ENCODE measurements at places on chromosomes 2 and 18. TPM values are rescaled to one million over a fixed set of nuclear protein-coding genes. Genes with fewer than 3 reads are reported as not detected.
A peak's percentile ranks its signal among the peaks of the same experiment; 100 is the strongest.

TMEFF2 gene
- 15.0 TPM for polyA plus RNA-seq

SIX3 gene
- polyA plus RNA-seq, result not detected

EFHD1 gene
- 22.7 TPM for polyA plus RNA-seq

TSPYL6 gene
- polyA plus RNA-seq, result not detected

EIF2B4 gene
- 34.8 TPM for polyA plus RNA-seq

LRRC30 gene
- polyA plus RNA-seq, result 4.3 TPM

ANKRD53 gene
- polyA plus RNA-seq, result 2.0 TPM

- no peak for DNase-seq
These were observed 5.5 kb downstream of the PXDN start for GRCh38 chr2:1738646-1739302.

GRCh38 chr2:32923109-32923508 lies 23.6 kb upstream of the LTBP1 start:
- no peak for DNase-seq

GRCh38 chr2:241855245-241855887 lies 3.3 kb downstream of the PDCD1 start:
- no peak for DNase-seq

DNA sequence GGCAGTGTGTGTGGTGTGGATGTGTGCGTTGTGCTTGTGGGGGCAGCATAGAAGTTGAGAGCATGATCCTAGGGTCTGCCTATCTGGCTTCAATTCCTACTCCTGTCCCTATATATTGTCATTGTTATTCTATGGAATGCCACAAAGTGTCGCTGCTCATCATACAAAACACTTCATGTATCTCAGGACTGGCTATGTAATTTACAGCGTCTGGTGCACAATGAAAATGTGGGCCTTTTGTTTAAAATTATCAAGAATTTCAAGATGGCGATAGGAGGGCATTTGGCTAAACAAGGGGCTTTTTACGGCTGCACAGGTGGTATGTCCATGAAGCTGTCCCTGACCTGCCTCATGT lies 3.4 kb downstream of the SERPINB2 start:
- peak; percentile 5 for DNase-seq

GRCh38 chr2:84900971-84901370 lies 4.5 kb upstream of the TMSB10 start:
- no peak for DNase-seq

DNA sequence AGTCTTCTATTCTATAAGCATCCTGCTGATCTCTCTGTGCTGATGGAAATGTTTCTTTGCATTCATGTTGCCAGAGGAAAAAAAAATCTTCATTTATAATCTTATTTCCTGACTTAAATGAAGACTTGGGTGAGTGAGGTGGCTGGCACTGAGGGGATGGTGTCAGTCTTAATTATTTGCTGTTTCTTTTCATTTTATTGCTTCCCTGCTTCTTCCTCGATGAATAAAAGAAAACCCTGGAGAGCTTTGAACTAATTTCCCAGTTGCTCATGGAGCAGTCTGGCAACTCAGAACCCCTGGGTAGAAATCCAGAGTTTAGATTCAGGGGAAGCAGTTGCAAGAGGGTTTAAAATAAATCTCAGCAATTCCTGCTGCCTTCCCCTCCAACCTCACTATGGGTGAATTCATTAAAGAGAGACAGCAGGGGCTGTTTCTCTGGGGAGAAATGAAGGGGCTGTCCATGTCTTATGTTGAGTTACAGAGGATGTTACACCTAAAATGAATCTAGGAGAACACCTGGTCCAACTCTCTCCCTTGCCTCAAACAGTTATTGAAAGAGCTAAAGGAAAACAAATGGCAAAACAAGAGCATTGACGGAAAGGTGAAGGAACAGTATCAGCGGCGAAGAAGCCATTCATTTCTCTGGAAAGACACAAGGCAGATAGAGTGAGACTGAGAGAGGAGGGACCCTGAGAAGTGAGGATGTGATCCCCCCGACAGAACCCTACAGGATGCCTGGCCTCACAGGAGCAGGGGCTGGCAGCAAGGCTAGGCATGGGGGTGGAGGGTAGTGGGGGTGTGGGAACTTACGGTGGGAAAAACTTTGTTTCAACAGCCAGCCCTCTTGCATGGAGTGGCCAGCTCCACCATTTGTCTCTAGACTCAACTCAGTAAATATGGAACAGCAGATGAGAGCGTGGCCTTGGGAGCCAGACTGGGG lies 41.0 kb downstream of the SP110 start:
- no peak for DNase-seq
